Memory B cell (primary cell): ENCODE measurements at places on chromosomes 7 and 10.

DNA sequence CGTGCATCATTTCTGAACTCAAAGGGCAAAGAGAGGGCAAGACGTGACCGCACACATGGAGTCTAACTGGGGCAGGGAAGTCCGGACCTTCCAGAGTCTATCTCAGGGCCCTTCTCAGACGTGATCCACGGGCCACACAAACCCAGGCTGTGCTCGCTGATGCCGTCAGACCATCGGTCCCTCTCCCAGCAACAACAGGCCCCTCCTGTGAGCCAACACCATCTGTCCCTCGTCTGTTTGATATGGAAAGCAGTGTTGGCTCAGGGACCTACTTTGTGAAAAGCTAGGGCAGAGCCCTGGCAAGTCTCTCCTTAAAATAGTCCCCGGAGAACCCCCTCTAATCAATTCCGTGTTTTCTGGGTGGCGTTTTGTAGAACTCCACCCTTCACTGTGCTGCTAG, 208.8 kb downstream of the TCERG1L start:
- H3K36me3 ChIP-seq, result no peaks in the 10 kb centered on the region
- no peak overlapping the region for H3K27ac ChIP-seq
- no peaks in the 10 kb centered on the region for H3K27me3 ChIP-seq
- no peaks in the 10 kb centered on the region for H3K4me1 ChIP-seq
- no peak for DNase-seq
- H3K4me3 ChIP-seq, result no peak overlapping the region

GRCh38 chr10:91624633-91625032, 8.2 kb downstream of the PPP1R3C start:
- no peaks in the 10 kb centered on the region for H3K36me3 ChIP-seq
- no peaks in the 10 kb centered on the region for H3K4me1 ChIP-seq
- no peak for DNase-seq
- H3K27me3 ChIP-seq, result peaks cover 8% of the 10 kb centered on the region
- H3K4me3 ChIP-seq, result no peak overlapping the region
- H3K27ac ChIP-seq, result no peak overlapping the region

GRCh38 chr10:80275756-80276155, 13.7 kb downstream of the MAT1A start:
- H3K27me3 ChIP-seq, result peaks cover 6% of the 10 kb centered on the region
- DNase-seq, result no peak
- H3K27ac ChIP-seq, result no peak overlapping the region
- H3K36me3 ChIP-seq, result no peaks in the 10 kb centered on the region

DNA sequence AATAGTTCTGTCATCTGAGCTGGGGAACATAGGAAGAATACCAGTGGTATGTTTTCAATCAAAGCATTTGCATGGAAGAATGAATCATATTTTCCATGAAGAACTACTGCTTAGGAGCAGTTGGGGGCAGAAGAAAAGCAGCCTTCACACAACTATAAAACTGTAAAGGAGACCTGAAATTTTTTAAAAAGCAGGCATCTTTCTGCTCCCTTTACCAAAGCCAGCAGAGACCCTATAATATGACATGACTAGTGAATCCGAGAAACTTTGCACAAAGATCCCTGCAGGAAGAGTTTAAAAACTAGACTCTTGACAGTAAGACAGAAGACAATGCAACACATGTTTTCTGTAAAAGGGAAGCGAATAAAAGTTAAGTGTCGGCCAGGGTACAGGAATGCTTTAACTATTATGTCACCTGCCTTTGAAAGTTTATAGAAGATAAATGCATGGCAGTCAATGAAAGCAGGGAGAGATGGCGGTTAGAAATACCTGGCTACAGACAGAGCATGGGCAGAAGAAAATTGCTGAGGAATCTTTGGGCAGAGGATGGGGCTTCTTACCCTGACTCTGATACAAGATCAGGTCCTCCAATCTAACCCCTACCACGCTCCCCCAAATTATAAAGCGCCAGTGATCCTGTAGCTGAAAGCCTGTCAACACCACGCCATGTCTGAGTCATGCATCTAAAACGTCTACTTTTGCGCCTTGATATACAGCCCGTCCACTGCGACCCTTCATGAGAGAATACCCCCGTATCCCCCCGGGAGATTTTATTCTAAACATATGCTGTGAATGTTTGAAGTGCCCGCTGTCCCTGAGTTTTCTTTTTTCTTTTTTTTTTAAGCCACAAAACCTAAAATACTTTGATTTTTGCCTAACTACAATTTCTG, 93.1 kb downstream of the GLI3 start:
- H3K27ac ChIP-seq, result no peak overlapping the region
- H3K36me3 ChIP-seq, result no peaks in the 10 kb centered on the region
- no peak for DNase-seq
- no peaks in the 10 kb centered on the region for H3K4me1 ChIP-seq

DNA sequence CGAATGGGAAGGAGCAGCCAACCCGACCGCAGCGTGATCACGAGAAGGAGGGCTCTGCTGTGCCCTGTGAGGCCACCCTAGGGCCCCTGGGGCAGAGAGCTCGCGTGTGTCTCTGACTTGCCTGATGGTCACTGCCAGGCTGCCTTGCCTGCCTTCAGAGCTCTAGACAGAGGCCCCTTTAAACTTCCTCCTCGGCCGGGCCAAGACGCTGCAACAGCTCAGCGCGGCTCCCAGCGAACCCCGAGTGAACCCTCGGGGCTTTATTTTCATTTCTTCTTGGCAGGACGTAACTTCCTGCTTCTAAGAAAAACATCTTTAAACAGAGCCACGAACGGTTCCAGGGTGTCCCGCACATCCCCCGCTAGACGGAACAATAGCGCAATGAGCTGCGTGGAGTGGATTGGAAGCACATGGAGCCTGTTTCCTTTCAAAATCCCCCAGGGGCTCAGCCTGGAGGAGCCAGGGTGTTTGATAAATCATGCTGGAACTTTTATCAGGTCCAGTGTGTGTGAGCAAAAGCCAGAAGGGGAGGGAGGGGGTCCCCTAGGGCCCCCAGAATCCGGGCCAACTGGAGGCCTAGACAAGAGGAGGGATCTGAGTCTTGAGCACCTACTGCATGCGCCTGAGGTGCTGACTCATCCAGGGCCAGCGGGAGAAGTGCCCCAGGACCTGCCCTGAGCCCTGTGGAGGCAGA, 134.1 kb upstream of the GDF10 start:
- peaks cover 5% of the 10 kb centered on the region for H3K27me3 ChIP-seq
- H3K36me3 ChIP-seq, result no peaks in the 10 kb centered on the region
- DNase-seq, result peak; percentile 20
- H3K27ac ChIP-seq, result peak overlapping the region; percentile 14
- H3K4me1 ChIP-seq, result peaks cover 5% of the 10 kb centered on the region
- peak overlapping the region; percentile 71 for H3K4me3 ChIP-seq

DNA sequence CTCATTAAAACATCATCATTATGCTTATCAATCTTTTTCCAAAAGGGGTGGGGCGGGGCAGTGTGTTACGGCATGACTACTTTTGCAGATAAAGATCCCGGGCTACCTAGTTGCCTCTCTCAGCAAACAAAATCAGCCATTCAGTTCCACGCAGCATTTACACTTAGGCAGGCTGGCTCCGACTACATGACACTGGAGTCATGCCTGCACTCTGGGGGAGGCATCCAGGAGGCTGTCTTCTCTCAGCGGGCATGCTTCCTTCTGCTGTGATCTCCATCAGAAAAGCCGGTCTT, 193.9 kb upstream of the TCF7L2 start:
- H3K27me3 ChIP-seq, result no peaks in the 10 kb centered on the region
- no peaks in the 10 kb centered on the region for H3K4me1 ChIP-seq

GRCh38 chr10:13347043-13347499, 1.0 kb downstream of the SEPHS1 start:
- peak overlapping the region; percentile 77 for H3K4me3 ChIP-seq
- H3K27me3 ChIP-seq, result peaks cover 1% of the 10 kb centered on the region
- DNase-seq, result no peak
- peak overlapping the region; percentile 75 for H3K27ac ChIP-seq
- peaks cover 2% of the 10 kb centered on the region for H3K36me3 ChIP-seq
- peaks cover 28% of the 10 kb centered on the region for H3K4me1 ChIP-seq

DNA sequence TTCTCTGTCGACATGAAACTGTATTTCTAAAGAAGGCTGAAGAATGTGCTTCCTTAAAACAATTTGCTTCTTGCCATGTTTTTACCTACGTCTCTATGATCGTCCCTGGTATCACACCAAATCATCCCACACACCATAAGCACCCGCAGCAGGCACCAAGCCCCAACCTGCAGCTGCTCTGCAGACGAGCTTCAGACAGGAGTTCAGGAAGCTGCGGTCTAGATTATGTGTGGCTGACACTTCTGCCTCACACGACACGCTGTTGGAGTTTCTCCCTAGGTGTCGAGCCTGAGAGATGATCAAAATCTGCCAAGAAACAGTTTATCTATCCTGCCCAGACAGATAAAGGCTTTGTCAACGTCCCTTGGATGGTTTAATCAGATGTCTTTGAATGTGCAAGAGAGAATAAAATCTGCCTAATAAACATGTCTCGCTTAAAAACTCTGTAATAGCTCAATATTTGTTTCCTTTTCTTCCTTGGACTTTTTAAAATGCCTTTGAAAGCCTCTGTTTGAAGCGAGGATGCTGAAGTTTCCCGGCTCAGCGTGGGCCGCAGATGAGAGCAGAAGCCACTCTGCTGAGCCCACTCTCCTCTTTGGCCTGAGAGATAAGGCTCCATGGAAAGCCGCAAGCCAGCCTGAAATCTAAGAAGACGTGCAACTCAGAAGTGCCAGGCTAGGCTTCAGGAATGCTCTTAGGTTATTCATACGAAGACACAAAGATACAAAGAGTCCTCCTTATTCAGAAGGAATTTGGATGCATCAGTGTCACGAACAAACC, 158.3 kb upstream of the PFKP start:
- DNase-seq, result no peak
- no peaks in the 10 kb centered on the region for H3K4me1 ChIP-seq
- no peak overlapping the region for H3K27ac ChIP-seq
- H3K36me3 ChIP-seq, result no peaks in the 10 kb centered on the region
- H3K27me3 ChIP-seq, result peaks cover 7% of the 10 kb centered on the region

- no peak for DNase-seq
- H3K4me3 ChIP-seq, result no peak overlapping the region
- H3K27ac ChIP-seq, result no peak overlapping the region
- peaks cover 34% of the 10 kb centered on the region for H3K36me3 ChIP-seq
- H3K4me1 ChIP-seq, result peaks cover 3% of the 10 kb centered on the region
Measured at GRCh38 chr7:99002827-99003212, 124.5 kb downstream of the TRRAP start.

GRCh38 chr10:102763037-102763607, 19.4 kb downstream of the WBP1L start:
- H3K4me1 ChIP-seq, result peaks cover 19% of the 10 kb centered on the region
- no peak overlapping the region for H3K27ac ChIP-seq
- no peaks in the 10 kb centered on the region for H3K27me3 ChIP-seq
- DNase-seq, result no peak

DNA sequence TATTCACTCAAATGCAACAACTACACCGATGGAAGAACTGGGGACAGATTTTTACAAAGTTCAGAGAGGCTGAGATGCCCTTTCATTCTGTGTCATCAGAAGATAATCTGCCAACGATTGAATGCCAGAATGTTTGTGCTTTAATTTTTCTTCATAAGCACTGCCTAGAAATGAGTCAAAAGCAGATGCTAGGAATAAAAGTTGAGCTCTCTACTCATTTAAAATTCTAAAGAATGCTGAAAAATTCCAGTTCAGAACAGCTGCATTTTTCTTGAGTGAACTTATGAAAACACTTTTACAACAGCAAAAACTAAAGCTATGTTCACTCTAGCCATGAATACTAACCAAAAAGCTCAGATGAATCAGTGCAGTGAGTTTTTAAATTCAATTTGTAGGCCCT, 22.3 kb upstream of the FAM133B start:
- H3K36me3 ChIP-seq, result peaks cover 5% of the 10 kb centered on the region
- no peaks in the 10 kb centered on the region for H3K4me1 ChIP-seq
- H3K27me3 ChIP-seq, result no peaks in the 10 kb centered on the region
- no peak for DNase-seq

- H3K36me3 ChIP-seq, result no peaks in the 10 kb centered on the region
- no peak overlapping the region for H3K4me3 ChIP-seq
- peaks cover 16% of the 10 kb centered on the region for H3K27me3 ChIP-seq
- DNase-seq, result no peak
Measured at GRCh38 chr10:69845574-69846292, 44.0 kb downstream of the COL13A1 start.

GRCh38 chr7:151109094-151110048, 23.1 kb downstream of the AGAP3 start:
- peaks cover 7% of the 10 kb centered on the region for H3K4me1 ChIP-seq
- no peaks in the 10 kb centered on the region for H3K27me3 ChIP-seq
- no peak for DNase-seq
- H3K36me3 ChIP-seq, result no peaks in the 10 kb centered on the region
- no peak overlapping the region for H3K4me3 ChIP-seq

- DNase-seq, result no peak
- H3K27ac ChIP-seq, result no peak overlapping the region
Measured at GRCh38 chr10:118832241-118832651, 77.5 kb upstream of the CACUL1 start.

GRCh38 chr10:32582946-32583345, 137.0 kb downstream of the CCDC7 start:
- no peak for DNase-seq
- H3K27me3 ChIP-seq, result no peaks in the 10 kb centered on the region
- H3K27ac ChIP-seq, result no peak overlapping the region
- H3K4me3 ChIP-seq, result no peak overlapping the region
- H3K36me3 ChIP-seq, result peaks cover 13% of the 10 kb centered on the region
- H3K4me1 ChIP-seq, result no peaks in the 10 kb centered on the region

DNA sequence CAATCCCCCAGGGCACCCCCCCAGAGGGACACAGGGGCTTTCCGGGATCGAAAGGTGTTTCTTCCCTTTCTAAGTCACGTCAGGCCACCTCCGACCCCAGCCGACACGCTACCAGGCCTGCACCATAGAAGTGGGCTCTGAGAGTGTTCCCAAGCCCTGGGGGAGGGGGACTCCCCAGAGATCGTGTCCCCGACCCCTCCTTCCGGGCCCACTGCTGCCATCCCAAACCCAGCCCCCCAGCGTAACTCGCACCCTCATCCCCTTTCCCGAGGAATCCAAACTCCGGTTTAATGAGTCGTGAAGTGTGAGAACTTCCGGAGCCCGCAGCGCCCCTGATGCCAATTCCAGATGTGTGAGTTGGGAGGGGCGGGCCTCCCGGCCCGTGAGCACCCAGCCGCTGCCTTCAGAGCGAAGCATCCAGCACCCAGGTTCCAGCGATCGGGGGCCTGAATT, 11.3 kb downstream of the UNCX start:
- no peak overlapping the region for H3K4me3 ChIP-seq
- peaks cover 21% of the 10 kb centered on the region for H3K27me3 ChIP-seq
- DNase-seq, result no peak
- H3K4me1 ChIP-seq, result peaks cover 5% of the 10 kb centered on the region

DNA sequence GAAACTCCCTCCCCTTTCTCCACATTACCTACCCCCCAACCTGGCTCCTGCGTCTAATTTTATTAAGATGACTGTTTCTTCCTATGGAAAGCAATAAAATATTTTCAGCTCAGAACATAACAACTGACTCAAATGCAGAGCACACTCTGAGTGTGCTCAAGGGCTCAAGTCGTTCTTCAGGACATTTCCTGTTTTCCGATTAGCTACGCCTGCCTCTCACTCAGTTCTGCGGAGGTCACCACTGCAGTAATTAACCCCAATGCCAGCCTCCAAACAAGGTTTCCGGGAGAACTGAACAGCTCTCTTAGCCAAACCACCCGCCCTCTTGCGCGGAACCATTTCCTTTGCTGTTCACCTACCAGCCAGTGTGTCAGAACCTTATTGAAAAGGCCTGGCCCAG, 19.3 kb downstream of the MYOF start:
- no peak for DNase-seq
- H3K27me3 ChIP-seq, result peaks cover 7% of the 10 kb centered on the region
- H3K27ac ChIP-seq, result no peak overlapping the region
